Mucosa of descending colon (tissue), 3 donors: ENCODE measurements at places on chromosomes 4 and X. TPM values are rescaled to one million over a fixed set of nuclear protein-coding genes. Genes with fewer than 3 reads are reported as not detected.
A peak's percentile ranks its signal among the peaks of the same experiment; 100 is the strongest.

- no peak for DNase-seq
Measured at GRCh38 chr4:43682551-43682950, 766.1 kb downstream of the KCTD8 start.

DNA sequence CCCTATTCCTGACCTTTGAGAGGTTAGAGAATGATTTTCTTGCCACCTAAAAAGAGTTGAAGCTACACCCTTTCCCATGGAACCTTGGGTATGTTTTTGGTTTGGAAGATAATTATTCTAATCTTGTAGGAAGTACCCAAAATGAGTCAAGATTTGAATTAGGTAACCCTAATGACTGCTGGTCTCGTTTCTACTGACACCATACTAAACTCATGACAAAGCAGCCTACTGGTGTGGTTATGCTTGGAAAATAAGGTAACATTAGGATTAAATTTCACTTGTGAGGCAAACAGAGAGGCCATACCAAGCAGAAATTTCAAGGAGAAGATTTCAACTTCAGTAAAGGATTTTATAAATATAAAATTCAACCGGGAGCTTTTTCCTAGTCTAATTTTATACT lies 107.9 kb downstream of the FBXW7 start:
- DNase-seq = no peak

- no peak for DNase-seq
Measured at GRCh38 chr4:19368800-19369199, 882.9 kb upstream of the SLIT2 start.

INPP4B gene
- 22.2 TPM for total RNA-seq

NAP1L3 gene
- 0.67 TPM for total RNA-seq

GRCh38 chrX:154545673-154546274 lies 872 bp downstream of the G6PD start:
- DNase-seq = peak; percentile 53

DNA sequence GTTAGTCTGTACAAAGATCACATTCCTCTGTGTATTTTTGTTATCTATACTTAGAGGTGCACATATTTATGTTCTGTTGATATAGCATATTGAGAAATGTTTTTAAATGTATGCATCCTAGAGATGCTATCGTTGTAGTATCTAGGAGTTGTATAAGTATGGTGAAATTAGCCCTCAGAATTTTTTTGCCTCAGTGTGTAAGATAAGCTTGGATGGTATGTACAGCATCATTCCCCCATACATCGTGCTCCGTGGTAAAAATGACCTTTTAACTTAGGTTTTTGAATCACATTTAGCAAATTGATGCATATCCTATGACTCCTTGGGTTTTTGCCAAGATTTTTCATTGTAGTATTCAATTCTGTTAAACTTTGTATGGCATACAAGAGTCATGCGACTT lies 113.5 kb downstream of the RPA4 start:
- DNase-seq = no peak

DNA sequence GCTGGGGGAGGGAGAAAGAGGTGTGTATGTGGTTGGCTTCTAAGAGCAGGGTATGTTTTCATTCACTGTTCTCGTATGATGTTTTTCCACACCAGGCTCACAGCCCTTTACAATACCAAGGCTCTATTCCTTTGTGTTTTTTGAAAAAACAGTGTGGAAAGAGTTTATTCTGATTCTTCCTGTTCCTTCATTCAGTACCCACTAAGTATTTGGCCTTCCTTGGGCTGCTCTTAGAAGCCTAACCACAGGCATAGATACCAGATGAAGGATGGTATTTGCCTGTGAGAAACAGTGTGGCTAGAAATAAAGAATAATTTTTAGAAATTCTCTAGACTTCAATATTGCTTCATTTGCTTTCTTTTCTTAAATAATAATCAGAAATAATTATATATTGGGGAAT lies 518.0 kb upstream of the DIPK2B start:
- DNase-seq = no peak

GRCh38 chr4:181376058-181376457 lies 867.1 kb upstream of the TENM3 start:
- no peak for DNase-seq

DNA sequence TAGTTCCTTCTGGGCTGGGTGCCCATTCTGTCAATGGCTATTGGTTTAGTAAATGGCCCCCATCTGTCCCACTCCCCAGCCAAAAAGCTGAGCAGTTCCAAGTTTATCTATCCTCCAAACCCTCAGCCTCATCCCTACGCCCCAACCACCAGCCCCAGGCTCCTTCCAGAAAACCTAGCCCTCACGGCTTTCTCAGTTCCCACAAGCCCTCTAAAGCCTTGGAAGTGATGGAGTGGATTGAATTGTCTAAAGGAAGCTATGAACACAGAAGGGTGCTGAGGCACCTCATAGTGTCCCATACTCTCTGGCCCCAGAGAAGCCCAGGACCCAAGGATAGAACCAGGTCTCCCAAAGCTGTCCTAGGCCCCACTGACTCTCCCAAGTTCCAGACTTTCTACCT lies 75.6 kb upstream of the EFNB1 start:
- no peak for DNase-seq

POF1B gene
- 141 TPM for total RNA-seq

- no peak for DNase-seq
Measured at GRCh38 chr4:133855001-133855400, 346.6 kb downstream of the PABPC4L start.

GRCh38 chr4:1901127-1901526 lies 29.9 kb downstream of the NSD2 start:
- no peak for DNase-seq

- DNase-seq = no peak
Measured at GRCh38 chr4:2768921-2769336, 12.8 kb upstream of the TNIP2 start.

GRCh38 chr4:26496207-26496783 lies 6.0 kb upstream of the CCKAR start:
- DNase-seq = no peak

GRCh38 chrX:151727346-151727745 lies 7.2 kb upstream of the CNGA2 start:
- DNase-seq = no peak

DNA sequence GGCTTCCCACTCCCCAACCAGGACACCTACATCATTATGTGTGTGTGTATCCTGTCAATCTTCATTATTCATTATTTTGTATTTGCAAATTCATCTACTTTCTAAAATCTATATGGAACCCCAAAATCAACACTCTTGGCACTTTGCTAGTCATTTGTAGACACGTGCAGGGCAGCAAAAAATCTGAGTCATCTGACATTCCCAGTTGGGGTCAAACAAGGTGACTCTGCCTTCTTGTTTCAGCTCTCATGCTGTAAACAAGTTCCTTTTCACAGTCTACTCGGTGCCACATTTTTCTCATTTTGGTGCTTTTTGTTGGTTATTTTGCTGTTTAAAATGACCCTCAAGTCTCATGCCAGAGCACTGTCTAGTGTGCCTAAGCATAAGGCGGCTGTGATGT lies 5.9 kb downstream of the MRFAP1L1 start:
- no peak for DNase-seq

GABRG1 gene
- total RNA-seq = not detected

CENPVL2 gene
- not detected for total RNA-seq
